NCI-H1417 treated with DMSO at 0.1 percent for 48 hours (cell line): ENCODE measurements at places on chromosomes 5 and 9.

DNA sequence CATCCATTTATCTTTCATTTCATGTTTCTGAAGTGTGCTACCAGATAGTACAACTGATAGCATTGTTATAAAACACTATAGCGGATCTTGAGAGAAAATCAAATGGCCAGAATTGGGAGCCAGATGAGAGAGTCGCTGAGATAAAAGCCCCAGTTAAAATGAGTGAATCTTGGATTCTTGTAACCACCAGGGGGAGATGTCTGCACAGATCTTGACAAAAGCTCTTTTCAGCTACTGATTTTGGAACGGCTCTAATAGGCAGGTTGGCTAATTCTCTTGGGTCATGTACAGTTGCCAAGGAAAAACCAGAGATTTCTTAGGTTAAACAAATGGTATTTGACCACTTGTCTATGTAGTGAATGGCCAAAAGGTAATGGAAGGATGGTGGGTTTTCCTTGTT, 21.7 kb downstream of the F2RL2 start:
- no peak for DNase-seq

DNA sequence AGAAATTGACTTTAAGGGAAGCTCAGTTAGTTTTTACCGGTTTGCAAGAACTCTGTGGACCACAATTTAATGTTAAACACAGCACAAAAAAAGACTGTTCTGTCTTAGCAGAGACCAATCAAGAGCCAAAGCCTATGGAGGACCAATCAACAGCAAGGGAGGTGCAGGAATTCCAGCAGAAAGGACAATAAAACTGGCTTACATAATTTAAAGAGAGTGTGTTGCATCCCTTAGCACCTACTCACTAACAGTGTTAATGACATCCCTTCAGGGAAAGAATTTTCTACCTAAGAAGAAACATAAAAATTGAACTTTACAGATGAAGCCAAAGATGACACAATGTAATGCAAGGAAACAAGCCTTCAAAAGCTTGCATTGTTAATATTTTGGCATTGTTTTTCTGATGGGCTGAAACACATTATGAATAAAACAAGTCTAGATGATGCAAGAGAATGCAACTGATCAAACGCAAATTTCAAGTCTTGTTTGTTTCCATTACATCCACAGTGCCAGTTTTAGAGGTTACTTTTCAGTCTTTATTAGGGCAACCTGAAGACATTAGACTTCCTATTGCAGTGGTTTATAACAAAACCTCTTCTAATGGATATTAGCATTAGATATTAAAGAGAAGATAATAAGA, 111.3 kb upstream of the FST start:
- DNase-seq = no peak

DNA sequence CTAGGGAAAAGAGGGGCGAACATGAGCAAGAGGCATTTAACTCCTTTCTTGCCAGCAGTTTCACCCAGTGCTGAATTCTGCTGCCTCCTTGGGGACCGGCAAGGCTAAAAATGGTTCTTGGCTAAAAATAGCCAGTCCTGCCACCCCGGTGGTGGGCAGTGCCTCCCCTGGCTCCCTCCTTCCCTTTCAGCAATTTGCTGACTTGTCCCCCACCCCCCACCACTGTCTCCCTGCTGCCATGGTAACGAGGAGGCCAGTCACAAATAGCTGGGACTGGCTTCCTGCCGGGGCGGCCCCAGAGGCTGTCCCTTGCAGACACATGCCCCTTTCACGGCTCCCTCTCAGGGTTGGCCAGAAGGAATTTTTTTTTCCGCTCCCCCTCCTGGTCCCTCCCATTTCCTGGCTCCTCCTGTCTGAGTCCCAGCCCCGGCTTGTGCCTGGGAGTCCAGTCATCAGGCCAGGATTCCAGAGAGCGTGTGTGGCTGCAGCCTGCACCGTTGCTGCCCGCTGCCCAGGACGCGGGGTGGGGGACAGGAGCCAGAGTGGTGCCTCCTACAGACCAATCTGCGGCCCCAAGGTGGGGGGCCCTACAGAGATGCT, 130.3 kb downstream of the RGS3 start:
- DNase-seq = no peak

- DNase-seq = no peak
These were observed 43.3 kb downstream of the PRDM6 start for GRCh38 chr5:123132316-123132715.

- DNase-seq = no peak
These were observed 28.5 kb upstream of the QSOX2 start for GRCh38 chr9:136273921-136274785.

- no peak for DNase-seq
These were observed 54.4 kb upstream of the PIK3R1 start for GRCh38 chr5:68161156-68161555.

GRCh38 chr5:82952326-82952725, 124.9 kb downstream of the TMEM167A start:
- DNase-seq = no peak

GRCh38 chr5:139275956-139276355, 17.6 kb upstream of the MATR3 start:
- no peak for DNase-seq

DNA sequence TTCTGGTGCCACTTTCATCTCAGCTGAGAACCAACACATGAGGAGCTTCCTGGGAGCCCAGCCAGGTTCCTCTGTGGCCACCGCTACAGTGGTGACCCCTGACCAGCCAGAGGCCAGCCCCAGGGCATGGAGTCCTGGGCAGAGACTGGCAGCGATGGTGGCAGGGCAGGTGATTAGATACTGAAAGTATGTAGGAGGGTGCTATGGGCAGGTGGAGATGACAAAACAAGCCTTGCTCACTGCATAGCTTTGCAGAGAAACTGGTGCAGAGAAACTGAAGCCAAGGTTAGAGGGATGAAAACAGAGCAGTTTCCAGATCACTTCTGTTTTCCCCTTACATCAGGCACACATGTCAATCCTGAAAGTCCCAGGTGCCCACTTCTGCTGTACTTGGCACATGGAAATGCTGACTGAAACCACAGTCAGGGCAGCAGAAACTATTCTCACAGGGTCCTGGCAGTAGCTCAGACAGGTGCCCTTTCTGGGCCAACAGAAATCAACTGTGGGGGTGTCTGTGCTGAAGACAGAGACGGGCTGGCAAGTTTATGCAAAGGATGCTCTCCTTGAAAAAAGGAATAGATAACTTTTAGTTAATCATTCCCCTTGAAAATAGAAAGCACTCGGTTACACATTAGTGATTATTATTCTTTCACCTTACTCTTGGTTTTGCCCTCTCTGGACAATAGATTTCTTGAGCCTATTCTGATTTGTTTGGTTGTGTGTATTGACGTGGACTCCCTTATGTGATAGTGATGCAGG, 90.3 kb downstream of the ANKRD55 start:
- no peak for DNase-seq

DNA sequence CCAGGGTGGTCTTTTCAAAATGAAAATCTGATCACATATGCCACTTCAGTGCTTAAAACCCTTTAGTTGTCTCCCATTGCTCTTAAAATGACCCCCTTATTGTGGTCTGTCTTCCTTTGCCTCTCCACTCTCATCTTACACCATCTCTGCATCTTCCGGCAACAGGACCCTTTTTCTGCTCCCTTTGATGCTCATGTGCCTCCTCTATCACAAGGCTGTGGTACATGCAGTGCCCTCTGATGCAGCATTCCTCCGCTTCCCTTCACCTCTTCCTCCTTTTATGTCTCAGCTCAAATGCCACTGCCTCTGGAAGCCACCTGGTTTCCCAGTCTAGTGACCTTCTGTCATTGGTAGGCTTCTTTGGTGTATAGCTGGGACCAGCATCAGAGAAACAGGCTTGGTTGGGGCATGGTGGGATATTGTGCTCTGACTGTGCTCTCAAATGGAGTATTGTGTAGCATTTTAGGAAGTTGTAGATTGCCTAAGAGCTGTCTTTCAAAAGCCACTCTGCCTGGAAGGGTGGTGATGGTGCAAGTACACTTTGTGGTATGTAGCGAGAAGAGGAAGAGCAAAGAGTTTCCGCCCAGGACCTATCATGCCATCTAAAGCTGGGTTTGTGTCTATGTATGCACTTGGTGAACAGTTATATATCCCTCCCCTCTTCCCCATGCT, 28.1 kb downstream of the ARHGAP26 start:
- no peak for DNase-seq

GRCh38 chr5:84290673-84291072, 94.0 kb downstream of the EDIL3 start:
- no peak for DNase-seq

DNA sequence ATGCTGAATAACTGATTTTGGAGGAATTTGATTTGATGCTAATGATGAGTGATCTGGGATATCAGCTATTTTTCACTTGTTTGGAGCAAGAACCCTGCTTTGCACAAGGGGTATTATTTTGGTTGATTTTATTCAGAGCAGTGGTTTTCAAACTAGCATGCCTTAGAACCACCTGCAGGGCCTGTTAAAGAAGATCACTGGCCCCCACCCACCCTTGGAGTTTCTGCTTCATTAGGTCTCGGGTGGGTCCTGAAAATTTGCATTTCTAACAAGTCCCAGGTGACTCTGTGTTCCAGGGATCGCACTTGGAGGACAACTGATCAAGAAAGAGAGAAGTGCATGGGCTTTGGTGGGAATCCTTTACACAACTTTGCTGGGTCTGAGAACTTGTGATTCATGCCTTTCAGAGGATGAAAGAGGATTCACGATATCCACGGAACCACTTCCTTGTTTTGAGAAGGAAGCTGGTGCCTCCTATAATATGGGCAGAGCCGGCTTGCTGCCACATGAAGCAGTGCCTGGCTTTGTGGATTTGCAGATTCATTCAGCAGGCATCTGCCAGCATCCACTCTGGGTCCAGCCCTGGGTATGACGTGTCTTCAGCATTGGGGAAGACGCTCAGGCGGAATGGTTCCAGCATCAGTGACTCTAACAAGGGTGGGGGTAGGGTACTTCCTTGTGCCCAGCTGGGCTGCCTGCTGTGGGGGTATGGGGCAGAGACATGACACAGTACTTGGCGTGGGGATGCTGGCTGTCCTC, 106.6 kb upstream of the PITX1 start:
- no peak for DNase-seq

DNA sequence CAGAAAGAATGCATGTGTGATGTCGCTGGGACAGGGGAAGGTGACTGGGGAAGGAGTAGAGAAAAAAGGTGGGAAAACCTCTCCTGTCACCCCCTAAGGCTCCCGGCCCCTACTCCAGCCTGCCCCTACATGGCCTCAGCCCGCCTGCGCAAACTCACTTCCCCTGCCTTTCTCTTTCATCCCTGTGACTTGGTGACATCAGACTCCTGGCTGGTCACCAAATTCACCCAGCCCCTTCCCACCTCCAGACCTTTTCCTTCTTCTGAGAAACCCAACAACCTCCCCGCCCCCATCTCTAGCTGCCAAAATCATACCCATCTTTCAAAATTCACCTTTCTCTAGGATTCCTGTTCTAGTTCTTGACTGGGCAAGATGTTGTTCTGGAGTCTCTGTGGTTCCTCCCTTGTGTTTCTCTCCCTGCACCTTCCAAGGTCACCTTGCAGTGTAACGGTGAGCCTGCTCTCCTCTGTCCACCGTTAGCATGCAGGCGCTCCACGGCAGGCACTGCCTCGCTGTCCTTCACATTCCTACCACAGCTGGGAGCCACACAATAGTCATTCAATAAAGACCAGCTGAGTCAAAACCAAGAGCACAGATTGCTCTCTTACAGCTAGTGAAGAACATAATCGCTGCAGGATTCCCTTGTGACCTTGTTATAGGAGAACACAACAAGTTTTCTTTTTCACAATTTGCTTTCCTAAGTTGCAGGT, 134.5 kb downstream of the FANCC start:
- DNase-seq = no peak

GRCh38 chr9:93960971-93961841, 6.1 kb upstream of the BARX1 start:
- DNase-seq = no peak

DNA sequence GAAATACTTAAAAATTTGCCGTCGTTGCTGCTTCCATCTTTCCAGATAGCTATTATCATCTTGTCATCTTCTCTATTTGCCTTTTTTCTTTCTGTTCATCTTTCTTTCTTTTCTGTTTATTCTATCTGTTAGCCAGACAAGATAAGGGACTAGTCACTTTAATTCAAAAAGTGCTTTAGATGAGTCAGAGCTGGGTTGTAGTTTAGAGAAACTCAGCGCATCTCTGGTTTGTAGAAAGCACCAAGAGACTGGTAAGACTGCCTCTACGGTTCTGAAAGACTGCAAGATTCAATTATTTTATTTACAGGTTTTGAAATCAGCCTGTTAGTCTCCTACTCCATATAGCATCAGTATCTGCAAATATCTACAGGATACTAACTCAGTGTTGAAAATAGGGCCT, 562.8 kb upstream of the RIOK2 start:
- no peak for DNase-seq

GRCh38 chr5:134444941-134445471, 33.3 kb upstream of the CDKN2AIPNL start:
- no peak for DNase-seq

DNA sequence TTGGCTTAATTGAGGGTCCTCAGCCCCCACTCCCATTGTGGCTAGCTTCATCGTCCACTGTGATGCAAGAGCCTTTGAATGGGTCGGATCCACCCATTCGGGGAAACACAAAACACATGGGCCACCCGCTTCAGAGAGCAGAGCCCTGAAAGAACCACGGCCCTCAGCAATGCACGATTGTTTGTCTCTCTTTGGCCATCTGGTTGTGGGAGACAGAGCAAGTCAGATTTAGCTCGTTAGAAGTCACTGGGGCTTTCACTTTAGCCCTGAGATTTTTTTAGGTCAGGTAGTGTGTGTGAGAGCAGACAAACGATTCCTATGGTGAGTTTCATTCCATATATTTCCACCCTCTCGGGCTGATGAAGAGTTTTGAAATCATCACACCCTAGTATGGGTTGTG, 12.9 kb upstream of the COL15A1 start:
- no peak for DNase-seq
